Activated CD8-positive, alpha-beta T cell treated with anti-CD3 and anti-CD28 coated beads, Interleukin-2, amount 10 ng/mL, durations not matched to agents 7 days and 5 days (primary cell): ENCODE measurements at places on chromosomes 16 and 17.

DNA sequence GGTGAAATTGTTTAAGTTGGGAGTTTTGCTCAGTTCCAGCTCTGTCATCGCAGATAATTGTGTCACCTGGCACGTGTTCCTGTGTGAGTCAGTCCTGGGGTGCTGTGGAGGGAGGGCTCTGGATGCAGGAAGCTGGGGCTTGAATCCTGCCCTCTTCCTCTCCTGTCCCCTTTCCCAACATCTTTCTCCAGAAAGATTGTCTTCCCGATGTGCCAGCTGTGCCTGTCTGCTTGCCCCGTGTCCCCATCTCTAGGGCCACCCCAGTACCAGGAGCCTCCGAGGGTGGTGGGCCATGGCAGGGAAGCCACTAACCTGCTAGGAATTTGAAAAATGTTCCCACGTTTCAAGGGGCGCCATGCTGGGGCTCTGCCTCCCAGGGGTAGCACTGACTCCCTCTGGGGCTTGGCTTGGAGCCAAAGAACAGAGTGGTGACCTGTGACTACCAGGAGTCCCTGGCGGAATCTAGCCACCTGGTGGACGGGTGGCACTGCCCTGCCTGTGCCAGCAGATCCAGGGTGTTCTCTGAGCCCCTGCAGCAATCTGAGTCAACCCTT lies 198.1 kb downstream of the ENGASE start:
- DNase-seq: no peak

GRCh38 chr17:6508519-6509030 lies 47.8 kb downstream of the PITPNM3 start:
- DNase-seq: no peak

DNA sequence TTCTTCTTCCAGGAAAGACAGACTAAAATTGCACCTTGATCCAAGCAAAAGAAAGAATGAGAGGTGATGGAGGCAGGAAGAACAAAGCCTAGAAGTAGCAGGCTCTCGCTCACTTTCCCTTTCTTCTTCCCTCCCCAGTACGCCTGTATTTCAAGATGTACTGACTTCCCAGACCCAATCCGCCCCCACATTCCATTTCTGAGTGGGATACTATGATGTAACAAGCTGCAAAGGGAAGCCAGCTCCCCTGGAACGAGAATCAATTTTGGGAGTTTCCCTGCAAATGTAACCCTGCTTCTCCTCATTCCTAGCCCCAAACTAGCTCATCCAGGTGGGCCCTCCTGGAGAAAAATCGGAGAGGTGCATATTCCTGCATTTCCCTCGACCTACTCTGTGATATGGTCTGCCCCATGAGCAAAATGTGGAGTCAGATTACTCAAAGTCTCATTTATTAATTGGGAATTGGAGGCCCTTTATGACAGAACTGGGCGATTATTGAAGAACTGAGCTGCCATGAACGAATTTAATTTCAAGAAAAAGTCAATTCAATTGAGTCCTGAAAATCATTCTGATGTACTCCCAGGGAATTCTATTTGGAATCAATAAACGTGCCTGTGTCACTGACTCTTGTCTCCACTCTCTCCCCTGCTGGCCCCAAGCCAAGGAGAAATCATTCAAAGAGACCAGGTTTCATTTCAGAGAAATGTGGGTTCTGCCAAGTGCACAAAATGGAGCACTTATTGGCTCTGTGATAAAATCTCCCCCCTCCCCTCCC lies 398.9 kb downstream of the SHISA9 start:
- no peak for DNase-seq

DNA sequence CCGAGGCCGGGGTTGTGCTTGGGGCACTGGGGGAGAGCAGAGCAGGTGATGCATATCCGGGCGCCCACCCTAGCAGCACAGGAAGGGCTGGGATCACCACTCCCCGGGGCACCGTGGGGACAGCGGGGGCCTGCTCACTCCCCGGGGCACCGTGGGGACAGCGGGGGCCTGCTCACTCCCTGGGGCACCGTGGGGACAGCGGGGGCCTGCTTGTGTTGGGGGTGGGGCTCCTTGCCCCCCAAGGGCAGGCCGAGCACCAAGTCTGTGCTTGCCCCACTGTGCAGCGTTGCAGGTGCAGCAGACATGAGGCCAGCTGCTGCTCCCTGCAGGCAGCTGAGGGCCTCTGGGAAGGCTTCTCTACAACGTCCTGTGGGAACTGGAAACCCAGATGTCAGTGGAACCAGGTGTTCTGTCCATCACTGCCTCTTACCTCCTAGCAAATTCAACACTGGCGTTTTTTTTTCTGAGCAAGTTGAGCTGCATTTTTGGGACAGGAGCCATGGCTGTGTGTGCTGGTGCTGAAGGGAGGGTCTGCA lies 25.0 kb upstream of the ZNF750 start:
- DNase-seq: no peak

DNA sequence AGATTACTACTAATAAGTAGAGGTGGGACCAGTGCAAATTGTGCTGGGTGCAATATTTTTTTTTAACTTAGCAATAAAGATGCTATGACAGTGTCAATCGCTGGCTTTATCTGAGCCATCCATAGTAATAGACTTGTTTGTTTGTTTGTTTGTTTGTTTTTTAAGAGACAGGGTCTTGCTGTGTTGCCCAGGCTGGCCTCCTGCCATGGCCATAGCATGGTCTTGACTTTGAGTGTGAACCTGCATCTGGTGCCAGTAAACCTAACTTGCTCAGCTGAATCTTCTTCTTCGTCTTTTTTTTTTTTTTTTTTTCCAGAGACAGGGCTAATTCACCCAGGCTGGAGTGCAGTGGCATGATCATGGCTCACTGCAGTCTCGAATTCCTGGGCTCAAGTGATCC lies 46.6 kb downstream of the ZNRF1 start:
- no peak for DNase-seq

GRCh38 chr17:81400996-81401722 lies 5.9 kb downstream of the BAHCC1 start:
- no peak for DNase-seq

DNA sequence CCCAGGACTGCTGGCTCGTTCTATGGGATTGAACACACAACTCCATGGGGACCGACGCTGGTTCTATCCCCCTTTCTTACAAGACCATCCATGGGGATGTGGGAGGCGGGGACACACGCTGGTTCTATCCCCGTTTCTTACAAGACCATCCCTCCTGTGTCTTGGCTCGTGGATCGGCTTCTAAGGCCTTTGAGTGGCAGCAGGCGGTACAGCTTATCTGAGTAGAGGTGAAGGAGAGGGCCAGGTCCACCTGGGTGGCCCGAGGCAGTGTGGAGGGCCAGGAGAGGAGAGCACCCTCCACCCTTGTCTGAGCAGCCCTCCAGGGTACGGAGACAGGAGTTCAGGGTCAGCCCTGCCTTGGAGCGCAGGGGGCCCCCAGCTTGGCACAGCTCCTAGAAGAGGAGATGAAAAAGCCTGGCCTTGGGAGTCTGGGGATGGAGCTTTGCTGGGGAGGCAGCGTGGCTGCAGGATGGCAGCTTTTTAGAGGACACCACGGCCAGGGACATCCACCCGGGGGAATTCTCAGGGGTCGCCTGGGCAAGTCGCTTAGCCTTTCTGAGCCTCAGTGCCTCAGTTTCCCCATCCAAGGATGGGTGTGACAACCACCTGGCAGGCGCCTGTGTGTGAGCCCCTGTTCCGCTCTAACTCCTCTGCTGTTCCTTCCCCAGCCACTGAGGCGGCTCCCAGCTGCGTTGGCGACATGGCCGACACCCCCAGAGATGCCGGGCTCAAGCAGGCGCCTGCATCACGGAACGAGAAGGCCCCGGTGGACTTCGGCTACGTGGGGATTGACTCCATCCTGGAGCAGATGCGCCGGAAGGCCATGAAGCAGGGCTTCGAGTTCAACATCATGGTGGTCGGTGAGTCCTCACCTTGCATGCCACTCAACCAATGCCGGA lies 341.0 kb downstream of the SEC14L1 start:
- DNase-seq: no peak

- DNase-seq: no peak
These were observed 619 bp downstream of the CACNB1 start for GRCh38 chr17:39196808-39197291.

- no peak for DNase-seq
These were observed 391.6 kb downstream of the PMP22 start for GRCh38 chr17:14873540-14873939.

DNA sequence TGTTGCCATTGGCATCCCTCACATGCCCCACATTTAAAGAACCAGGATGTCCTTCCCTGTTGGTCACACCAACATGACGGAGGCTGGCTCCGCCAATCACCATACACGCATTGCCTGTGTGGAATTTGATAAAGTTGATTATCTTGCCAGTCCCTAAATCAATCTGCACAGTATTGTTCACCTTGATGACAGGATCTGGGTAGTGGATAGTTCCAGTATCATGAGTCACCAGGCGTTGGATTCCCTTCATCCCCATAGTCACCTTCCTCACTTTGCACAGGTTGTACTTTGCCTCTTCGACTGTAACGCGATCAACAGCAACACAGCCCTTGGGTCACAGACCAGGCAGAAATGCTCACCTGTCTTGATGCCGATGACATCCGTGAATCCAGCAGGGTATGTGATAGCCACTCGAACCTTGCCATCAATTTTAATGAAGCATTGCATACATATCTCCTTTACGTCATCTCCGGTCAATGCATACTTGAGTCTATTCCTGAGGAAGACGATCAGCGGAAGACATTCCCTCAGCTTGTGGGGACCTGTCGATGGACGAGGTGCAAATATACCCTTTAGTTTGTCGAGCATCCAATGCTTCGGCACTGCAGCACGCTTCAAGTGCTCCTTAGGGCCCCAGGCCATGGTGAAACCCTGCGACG lies 14.2 kb downstream of the CTRB2 start:
- DNase-seq: no peak
